ENCODE measurements at places on chromosomes 6 and 20. TPM values are rescaled to one million over a fixed set of nuclear protein-coding genes. Genes with fewer than 3 reads are reported as not detected.

GRCh38 chr6:43823879-43824702 lies 54.1 kb downstream of the VEGFA start:
- no peak for DNase-seq

- no peak for DNase-seq
Measured at GRCh38 chr6:63058601-63059000, 152.7 kb upstream of the FKBP1C start.

- DNase-seq, result no peak
Measured at GRCh38 chr6:137006056-137006455, 38.7 kb downstream of the IL20RA start.

SALL4 gene
- 1.8 TPM for total RNA-seq

DNA sequence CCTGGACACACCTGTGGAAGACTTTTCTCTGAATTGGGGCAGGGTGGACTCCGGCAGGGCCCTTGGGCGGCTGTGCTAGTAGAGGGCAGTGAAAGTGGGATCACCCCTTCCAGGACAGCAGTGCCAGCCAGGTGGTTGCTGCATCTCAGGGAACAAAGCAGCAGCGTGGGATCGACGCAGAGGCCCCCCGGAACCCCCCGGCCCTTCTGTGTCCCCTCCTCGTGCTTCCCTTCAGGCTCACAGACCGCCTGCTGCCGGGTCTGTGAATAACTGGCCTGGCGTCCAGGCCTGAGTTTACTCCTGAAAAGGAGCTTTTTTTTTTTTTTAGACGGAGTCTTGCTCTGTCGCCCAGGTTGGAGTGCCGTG lies 8.9 kb upstream of the DNAJC5 start:
- DNase-seq, result no peak

DNA sequence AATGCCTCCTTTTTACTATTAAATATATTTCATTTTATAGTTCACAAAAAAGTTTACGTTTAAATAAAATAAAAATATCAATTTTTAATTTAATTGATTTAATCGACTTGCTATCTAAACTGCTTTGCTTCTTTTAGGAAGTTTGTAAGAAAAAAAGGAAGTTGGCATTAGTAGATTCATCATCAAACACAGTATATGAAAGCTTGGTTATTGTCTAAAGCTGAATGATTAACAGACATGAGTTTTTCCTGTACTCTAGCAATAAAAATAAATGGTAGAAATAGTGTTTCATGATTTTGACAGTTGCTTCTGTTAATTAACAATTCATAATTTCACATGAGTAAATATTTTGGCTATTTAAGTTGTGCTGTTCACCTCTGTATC lies 1285.5 kb upstream of the GJE1 start:
- no peak for DNase-seq

- no peak for DNase-seq
Measured at GRCh38 chr20:2559279-2559626, 22.9 kb downstream of the TMC2 start.

DNA sequence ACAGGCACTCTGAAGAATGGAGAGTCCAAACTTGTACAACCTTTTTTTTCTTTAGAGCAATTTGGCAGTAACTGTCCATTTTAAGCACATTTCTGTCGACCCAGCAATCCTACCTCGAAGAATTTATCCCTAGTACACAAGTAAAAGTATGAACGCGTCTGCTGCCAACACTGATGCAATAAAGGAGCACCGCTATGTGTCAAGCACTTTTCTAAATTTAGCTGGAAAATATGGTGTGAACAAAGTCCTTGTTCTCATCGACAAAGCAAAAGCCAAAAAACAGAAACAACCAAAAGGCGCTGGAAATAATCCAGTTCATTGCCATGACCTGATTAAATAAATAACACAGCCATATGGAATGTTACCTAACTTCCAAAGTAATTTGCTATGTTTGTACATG lies 1.1 kb downstream of the DPM1 start:
- DNase-seq, result no peak

- DNase-seq, result no peak
Measured at GRCh38 chr6:25655723-25656122, 3.7 kb downstream of the SCGN start.

PAK5 gene
- not detected for total RNA-seq

GRCh38 chr6:85568411-85568810 lies 25.2 kb downstream of the SNX14 start:
- no peak for DNase-seq

GDAP1L1 gene
- total RNA-seq, result not detected

DNA sequence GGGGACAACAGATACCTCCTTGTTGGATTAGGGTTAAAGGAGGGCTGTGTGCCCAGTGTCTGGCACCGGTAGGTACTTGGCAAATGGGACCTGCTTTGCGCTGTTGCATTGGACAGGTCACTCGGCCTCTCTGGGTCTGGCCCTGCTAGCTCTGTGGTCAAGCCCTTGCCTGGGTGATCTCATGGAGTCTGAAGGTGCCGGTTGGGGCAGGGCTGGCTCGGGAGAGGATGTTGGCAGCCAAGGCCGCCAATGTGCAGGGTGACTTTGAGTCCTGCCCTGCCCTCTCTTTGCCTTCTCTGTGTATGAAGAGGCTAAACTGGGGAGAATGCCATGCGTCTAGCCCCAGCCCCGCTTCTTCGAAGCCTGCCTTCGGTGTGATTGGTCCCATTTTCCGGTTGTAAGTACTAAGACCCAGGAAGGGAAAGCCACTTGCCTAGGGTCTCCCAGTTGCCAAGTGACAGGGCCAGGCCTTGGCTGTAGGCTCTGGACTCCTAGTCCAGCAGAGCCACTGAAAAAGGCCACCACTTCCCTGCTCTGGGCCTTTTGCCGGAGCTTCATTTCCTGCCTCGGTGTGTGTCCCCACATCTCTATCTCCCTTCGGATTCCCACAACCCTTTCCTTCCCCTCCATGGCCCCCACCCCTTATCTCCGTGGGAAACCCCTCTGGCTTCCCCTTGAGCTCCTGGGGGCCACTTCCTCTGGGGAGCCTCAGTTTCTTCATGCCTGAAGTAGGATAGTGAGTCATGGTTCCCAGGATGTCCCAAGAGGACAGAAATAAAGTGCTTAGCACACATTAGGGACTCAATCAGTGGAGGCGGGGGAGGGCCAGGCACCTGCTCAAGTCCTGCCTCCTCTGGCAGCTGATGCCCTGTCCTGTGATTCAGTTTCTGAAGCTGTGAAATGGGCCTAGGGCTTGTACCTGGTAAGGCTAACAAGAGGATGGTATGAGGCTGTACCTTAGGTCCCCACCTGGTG lies 3.9 kb downstream of the SRC start:
- no peak for DNase-seq

DNA sequence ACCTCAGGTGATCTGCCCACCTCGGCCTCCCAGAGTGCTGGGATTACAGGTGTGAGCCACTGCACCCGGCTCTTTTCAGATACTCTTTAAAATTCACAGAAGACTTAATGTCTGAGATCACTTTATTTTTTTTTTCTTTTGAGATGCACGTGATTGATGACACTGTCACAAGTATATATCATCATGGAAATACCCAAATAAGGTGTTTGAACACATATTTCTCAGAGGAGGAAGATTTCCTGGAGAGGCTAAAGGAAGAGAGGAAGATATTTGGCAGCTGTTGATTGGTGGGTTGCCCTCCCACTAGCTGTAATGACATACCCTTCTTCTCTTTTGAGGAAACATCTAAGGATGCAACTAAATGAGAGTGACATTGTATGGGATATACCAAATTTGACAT lies 225.9 kb upstream of the CITED2 start:
- no peak for DNase-seq
